Daoy (cell line): ENCODE measurements at places on chromosomes 1 and 21. TPM values are rescaled to one million over a fixed set of nuclear protein-coding genes. Genes with fewer than 3 reads are reported as not detected.

DNA sequence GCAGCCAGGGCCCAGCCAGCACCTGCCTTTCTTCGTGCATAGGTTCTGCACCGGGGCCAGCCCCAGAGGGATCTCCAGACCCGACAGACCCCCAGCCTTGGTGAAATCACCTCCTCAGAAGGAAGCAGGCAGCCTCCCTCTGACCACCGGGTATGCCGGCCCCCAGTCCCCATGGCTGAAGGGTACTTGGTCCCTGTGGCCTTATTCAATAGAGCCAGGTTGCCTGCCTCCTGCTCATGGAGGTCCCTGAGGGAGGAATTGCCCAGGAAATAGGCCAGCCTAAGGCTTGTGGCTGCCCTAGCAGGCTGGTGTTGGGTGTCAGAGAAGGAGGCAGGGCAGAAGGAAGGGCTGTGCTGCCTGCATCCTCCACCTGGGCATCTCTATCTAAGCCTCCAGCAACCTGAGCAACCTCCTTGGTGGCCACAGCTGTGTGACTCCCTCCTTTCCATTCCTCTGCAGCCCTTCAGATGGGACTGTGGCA lies 338.2 kb upstream of the VAMP3 start:
- no peak for DNase-seq

- no peak for DNase-seq
These were observed 6.9 kb downstream of the TMEM81 start for GRCh38 chr1:205077158-205077933.

- DNase-seq = no peak
These were observed 50.4 kb upstream of the FMOD start for GRCh38 chr1:203401199-203401877.

- no peak for DNase-seq
These were observed 277.0 kb downstream of the DISC1 start for GRCh38 chr1:231903586-231904081.

- no peak for DNase-seq
These were observed 118.4 kb upstream of the DEPDC1 start for GRCh38 chr1:68615312-68615711.

- no peak for DNase-seq
These were observed 16.1 kb downstream of the HSF2BP start for GRCh38 chr21:43643193-43643592.

GRCh38 chr1:221810406-221810805 lies 68.5 kb upstream of the DUSP10 start:
- DNase-seq = peak; percentile 82

DNA sequence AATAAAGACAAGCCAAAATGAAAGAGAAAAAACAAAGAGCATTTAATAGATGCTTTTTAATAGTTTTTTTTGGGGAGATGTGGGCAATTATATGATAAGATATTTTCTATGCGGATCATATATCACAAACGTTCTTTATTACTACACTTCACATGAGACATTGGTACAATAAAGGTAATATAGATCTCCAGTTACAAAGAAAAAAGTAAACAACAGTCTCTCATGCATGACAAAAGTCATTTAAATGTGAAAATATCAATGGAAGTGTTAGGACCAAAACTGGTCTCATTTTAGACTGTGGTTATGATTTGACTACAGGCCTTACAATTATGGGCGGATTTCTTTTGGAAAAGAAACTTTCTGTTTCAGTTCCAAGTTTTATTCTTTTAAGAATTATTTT lies 687.0 kb downstream of the ADGRL2 start:
- DNase-seq = no peak

DNA sequence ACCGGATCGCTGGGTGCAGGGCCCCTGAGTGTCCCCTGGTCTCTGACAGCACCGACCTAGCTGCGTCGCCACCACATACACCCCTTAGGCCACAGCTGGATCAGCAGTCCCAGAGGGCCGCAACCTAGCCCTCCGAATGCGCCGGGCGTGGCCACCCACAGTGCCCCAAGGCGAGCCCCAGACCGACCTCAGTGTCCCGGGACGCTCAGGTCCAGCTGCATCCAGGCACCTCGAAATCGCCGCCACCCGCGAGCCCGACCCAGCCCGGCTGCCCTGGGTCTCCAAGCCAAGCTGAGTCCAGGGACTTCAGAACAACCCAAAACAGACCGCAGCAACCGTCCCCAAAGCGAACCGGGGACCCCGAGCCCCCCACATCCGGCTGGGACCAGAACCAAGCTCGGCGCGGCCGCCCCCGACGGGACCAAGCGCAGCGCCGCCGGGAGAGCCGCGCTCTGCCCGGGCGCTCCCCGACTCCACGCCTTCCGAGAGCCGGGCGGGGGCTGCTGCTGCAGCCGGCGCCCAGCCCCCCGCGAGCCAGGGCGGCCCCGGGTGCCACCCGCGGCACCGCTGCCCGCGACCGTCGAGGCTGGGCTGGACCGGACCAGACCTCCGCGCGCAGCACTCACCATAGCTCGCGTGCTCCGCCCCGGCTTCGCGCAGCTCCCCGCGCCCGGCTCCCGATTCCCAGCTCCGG lies 54.6 kb upstream of the ECE1 start:
- DNase-seq = no peak

TRIM63 gene
- total RNA-seq = not detected in 2 replicates

CA14 gene
- not detected in 2 replicates for total RNA-seq

TTC39A gene
- 0.06 and 0.95 TPM in 2 replicates for total RNA-seq

TNFAIP8L2 gene
- total RNA-seq = not detected in 2 replicates
